ENCODE measurements at places on chromosomes 6 and 20. TPM values are rescaled to one million over a fixed set of nuclear protein-coding genes. Genes with fewer than 3 reads are reported as not detected.

The NRN1 gene
- not detected for total RNA-seq

The FOXS1 gene
- total RNA-seq = not detected

The C20orf144 gene
- total RNA-seq = 0.19 TPM

The THBS2 gene
- total RNA-seq = not detected

The RPRD1B gene
- 55.7 TPM for total RNA-seq

The THBD gene
- 2.2 TPM for total RNA-seq
